ENCODE measurements at places on chromosomes 16 and 17.

GRCh38 chr17:80760511-80760911 is 215.9 kb downstream of the RPTOR start:
- DNase-seq, result no peak

DNA sequence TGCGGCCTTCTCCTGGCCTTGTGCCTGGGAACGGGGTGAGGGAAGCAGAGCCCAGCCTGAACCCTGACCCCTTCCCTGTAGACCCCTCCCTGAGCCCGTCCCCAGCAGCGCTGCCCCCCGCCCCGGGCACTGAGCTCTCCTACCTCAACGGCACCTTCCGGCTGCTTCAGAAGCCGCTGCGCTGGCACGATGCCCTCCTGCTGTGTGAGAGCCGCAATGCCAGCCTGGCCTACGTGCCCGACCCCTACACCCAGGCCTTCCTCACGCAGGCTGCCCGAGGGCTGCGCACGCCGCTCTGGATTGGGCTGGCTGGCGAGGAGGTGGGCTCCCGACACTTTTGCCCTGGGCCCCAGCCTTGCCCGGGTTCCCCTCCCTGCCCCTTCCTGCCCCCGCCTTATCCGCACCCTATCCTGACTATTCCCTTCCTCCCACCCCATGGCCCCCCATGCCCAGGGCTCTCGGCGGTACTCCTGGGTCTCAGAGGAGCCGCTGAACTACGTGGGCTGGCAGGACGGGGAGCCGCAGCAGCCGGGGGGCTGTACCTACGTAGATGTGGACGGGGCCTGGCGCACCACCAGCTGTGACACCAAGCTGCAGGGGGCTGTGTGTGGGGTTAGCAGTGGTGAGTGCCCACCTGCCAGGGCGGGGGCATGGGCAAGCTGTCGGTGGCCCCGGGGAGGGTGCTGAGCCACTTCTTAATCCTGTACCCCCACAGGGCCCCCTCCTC is 62.1 kb downstream of the MRC2 start:
- no peak for DNase-seq

- no peak for DNase-seq
Observed at GRCh38 chr17:73968680-73969079, 234.8 kb upstream of the RPL38 start.

- no peak for DNase-seq
Observed at GRCh38 chr17:68863091-68863652, 92.0 kb downstream of the ABCA8 start.

DNA sequence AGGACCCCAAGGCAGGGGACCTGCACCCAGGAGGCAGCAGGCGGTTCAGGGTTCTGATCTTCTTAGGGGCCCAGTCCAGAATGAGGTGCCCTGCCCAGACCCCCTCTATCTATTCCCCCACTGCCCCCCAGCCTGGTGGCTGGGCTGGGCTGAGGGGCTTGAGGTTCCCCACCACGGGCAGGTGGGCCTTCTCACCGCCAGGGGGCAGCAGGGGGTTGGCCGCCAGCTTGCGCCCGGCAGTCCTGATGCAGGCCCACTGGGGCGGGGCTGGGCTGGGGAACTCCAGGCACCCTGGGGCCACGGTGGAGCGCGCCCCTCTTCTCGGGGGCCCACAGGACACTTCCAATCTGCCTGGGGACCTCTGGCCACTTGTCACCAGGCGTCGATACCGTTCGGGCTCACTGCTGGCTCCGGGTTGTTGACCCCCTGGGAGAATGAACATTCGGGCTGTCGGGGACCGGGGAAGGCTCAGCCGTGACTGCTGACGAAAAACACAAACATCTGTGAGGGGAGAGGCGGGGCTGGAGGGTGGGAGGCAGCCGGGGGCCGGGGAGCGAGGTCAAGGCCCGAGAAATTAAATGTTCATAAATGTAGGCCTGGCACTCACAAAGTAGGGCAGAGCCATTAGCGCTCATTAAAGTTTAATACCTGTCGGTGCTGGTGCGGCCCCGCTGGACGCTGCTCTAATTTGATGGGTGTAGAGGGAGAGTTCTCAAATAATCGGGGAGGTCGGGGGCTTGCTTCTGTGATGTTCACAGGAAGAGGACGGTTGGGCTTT is 219.3 kb upstream of the GSE1 start:
- peak; percentile 75 for DNase-seq

GRCh38 chr17:30225919-30226553 is 9.5 kb downstream of the SLC6A4 start:
- no peak for DNase-seq

DNA sequence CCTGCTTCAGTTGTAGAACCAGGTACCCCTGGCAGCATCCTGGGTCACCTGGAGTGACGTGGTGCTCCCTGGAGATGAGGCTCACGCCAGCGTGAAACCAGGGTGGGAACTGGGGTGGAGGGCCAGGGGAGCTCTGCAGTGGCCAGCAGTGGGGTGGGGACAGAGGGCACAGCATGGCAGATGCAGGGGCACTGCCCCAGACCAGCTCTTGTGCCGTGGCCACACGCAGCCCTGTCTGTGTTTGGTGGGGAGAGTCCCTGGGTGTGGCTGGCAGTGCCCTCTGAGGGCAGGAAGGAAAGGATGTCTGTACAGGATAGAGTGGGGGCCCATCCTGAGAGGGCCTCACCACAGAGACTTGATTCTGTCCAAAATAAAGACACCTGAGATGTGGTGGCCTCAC is 24.5 kb downstream of the ZNF750 start:
- no peak for DNase-seq

DNA sequence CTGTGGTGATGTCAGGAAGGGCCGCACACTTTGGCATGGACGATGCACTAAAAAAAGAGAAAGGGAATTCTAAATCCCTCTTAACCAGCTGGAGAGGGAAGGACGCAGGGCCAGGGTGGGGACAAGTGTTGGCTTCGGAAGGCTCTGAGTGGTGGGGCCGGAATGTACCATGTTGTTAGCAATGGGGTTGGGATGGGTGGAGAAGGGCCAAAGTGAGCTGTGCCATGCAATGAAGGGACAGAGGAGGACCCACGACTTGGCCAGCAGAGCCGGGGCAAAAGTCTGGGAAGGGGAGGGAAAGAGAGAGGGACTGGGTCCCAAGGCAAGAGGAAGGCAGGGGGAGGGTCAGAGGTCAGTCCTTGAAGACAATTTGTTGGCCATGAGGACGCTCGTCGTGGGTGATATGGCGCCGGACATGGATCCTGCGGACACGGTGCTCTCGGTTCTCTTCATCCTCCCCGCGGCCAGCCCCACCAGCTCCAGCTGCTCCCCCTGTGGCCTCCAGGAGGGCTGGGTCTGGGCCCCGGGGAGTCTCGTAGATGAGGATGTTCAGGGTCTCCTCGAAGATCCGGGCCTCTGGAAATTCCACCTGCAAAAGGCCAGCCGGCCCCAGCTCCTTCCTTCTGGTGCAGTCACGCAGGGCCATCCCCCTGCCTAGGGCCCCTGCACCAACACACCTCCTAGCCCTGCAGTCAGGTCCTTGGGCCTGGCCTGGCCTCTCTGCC is 6.4 kb downstream of the ASPHD1 start:
- DNase-seq, result no peak

GRCh38 chr17:27622986-27623385 is 8.0 kb upstream of the LGALS9 start:
- DNase-seq, result no peak

GRCh38 chr16:48498769-48499631 is 111.0 kb downstream of the N4BP1 start:
- DNase-seq, result no peak

GRCh38 chr17:19507775-19508576 is 25.7 kb upstream of the SLC47A1 start:
- peak; percentile 84 for DNase-seq

GRCh38 chr17:1878419-1879121 is 48.8 kb downstream of the RPA1 start:
- no peak for DNase-seq

GRCh38 chr17:80103449-80104085 is 2.2 kb downstream of the GAA start:
- no peak for DNase-seq

DNA sequence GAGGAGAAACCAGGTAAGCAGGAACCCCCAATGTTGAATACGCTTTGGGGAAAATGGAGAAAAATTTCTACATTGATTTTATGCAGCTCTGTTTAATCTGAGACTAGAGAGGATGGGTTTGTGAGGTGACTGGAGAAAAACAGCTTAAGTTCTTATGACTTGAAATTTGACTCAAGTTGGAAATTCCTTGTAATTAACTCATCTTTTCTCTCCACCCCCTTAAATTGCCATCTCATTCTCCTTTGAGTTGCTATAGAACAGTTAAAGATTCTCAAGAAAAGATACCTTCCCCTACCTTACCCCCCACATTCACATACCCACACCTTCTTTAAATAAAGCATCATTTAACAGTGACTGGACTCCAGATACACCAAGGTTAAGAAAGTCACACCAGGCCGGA is 24.2 kb downstream of the ZNRF1 start:
- DNase-seq, result no peak

DNA sequence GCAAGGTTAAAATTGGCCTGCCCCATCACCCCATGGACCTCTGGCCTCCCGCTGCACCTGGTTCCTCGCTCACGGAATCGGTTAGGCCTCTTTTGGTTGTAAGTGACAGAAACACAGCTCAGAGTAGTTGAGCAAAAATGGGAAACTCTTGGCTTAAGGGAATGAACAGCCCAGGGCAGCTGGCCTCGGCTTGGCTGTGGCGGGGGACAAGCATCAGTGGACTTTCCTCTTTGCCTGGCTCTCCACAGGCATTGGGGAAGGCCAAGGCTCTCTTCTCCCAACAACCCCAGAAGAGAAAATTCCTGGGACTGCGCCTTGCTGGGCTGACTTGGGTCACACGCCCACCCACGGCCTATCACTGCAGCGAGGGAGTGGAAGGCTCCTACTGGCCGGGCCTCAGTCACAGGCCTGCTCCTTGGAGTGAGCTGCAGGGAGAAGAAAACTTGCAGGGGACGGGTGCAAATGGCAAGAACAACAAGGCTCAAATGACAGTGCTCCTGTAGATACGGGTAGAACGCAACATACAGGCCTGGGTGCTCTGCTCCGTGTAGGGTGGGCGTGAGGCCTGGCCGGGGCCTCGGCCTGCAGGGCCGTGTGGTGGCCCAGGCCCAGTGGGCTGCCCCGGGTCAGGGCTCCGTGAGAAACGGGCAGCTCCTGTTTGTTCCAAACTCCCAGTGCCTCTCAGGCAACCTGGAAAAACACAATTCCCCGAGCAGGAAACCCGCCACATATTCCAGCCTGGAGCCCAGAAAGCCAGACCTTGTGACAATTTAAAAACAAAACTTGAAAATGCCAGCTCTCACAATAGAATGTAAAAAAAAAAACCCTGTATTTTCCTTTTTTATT is 25.0 kb upstream of the ATP2A3 start:
- no peak for DNase-seq

GRCh38 chr16:31265329-31266245 is 5.8 kb downstream of the ITGAM start:
- DNase-seq, result peak; percentile 53

- no peak for DNase-seq
Observed at GRCh38 chr17:8014558-8014850, 12.1 kb downstream of the GUCY2D start.

DNA sequence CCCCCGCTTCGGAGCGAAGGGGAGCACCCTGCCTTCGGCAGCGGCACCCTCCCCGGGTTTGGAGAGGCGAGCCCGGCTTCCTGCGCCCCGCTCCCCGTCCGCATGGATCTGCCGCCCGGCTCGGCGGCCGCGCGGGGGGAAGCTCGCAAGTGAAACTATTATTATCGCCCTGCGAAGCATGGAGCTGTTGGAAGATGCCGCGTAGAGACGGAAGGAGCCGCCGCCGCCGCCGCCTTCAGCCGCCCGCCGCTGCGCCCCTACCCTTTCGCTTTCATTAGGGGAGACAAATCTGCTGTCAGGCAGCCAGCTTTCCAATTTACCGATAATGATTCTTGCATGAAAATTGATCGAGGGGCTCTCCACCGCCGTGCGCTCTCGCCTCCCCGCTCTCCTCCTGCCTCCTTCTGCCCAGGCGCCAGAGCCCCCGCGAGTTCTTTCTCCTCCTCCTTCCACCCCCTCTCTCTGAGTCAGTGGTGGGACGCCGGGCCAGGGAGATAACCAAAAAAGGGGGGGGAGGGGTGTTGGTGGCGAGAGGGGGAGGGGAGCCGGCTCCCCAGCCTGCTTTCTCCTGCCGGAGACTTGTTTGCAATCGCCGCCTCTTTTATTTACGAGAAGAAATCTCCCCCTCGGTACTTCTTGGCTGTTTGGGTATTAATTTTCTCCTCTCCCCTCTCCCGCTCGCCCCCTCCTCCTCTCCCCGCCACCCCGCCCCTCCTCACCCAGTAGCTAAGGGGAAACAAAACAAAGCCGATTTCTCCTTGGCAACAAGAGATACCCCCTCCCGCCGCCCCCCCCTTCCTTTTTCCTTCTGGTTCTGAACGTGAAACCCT is 58.0 kb upstream of the GSE1 start:
- DNase-seq, result peak; percentile 74

- DNase-seq, result peak; percentile 61
Observed at GRCh38 chr16:88505405-88506082, 52.5 kb downstream of the ZFPM1 start.

DNA sequence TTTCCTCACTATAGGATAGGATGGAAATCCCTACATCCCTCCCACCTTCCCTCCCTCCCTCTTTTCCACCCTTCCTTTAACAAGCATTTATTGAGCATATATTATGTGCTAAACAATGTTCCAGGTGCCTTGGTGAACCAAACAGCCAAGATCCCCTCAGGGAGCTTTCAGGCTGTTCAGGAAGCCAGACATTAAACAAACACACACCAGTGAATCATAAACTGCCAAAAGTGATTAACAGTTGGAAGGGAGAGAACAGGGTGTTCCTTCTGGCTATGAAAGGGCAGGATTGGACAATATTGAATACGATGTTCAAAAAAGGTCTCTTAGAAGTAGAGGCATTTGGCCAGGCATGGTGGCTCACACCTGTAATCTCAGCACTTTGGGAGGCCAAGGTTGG is 22.8 kb upstream of the CNEP1R1 start:
- DNase-seq, result no peak

DNA sequence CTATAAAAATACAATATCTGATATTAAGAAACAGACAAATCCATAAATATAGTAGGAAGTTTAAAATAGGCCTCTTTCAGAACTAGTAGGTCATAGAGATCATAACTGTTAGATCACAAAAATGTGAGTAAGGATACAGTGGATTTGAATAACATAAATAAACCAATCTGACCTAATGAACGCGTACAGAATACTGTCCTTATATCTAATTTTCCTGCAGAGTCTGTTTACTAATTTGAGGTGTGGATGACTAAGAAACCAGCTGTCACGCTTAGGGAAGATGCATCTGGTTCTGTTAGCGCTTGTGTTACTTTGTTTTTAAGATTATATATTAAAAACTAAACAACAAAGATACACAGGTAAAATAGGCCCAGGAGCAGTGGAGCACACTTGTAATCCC is 14.8 kb downstream of the CPD start:
- no peak for DNase-seq

GRCh38 chr17:76565728-76566612 is 19.7 kb downstream of the ST6GALNAC2 start:
- DNase-seq, result no peak

GRCh38 chr17:44272954-44273353 is 5.0 kb upstream of the SLC4A1 start:
- DNase-seq, result no peak

Measured in activated CD8-positive, alpha-beta T cell treated with anti-CD3 and anti-CD28 coated beads, Interleukin-2, amount 10 ng/mL, durations not matched to agents 7 days and 5 days (primary cell).